CD4-positive, alpha-beta T cell treated with Interleukin-6 for 4 hours (primary cell): ENCODE measurements at places on chromosomes 16 and 17.

GRCh38 chr16:66258916-66259845, 107.3 kb upstream of the CDH5 start:
- DNase-seq = no peak

GRCh38 chr17:68322630-68323029, 31.3 kb downstream of the ARSG start:
- no peak for DNase-seq

DNA sequence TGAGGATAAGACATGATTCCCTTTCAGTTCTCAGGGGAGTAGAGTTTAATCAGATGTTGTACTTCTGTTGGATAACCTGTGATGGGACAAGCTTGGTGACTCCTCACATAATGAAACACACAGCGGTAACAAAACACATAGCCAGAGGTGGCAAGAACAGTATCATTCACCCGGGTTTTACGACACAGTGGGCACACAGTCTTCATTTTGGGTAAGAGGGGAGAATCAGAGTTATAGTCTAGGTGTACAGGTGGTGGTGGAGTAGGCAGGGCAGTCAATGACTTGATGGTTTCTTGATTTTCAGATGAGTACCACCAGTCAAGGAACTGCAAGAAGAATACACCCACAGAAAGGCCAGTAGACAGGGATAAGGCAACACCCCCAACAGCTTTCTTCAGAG, 2.6 kb downstream of the PEX12 start:
- no peak for DNase-seq

DNA sequence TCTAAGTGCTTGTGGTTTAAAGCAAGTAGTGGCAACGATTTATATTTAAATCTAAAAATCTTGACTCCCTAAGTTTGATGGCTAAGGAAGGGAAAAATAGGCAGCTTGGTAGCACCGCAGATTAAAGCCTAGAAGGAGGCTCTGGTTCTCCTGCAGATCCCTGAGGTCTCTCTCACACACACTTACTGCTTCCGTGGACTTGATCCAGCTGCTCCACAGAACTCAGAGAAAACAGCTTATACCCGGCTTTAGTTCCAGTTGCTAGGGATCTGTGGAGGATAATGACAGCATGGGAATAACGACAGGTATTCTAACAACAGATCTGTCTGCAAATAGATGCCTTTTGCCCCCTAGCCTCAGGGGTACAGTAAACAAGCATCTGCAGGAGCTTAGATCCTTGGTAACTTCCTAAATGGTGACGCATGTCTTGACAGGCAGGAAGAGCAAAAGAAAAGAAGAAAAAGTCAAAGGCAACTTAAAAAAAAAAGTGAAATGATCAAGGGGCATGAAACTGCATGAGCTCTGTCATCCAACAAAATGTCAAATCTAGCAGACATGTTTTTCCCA, 4.5 kb downstream of the WIPI1 start:
- DNase-seq = no peak

GRCh38 chr16:88775825-88776224, 9.2 kb downstream of the PIEZO1 start:
- DNase-seq = no peak

DNA sequence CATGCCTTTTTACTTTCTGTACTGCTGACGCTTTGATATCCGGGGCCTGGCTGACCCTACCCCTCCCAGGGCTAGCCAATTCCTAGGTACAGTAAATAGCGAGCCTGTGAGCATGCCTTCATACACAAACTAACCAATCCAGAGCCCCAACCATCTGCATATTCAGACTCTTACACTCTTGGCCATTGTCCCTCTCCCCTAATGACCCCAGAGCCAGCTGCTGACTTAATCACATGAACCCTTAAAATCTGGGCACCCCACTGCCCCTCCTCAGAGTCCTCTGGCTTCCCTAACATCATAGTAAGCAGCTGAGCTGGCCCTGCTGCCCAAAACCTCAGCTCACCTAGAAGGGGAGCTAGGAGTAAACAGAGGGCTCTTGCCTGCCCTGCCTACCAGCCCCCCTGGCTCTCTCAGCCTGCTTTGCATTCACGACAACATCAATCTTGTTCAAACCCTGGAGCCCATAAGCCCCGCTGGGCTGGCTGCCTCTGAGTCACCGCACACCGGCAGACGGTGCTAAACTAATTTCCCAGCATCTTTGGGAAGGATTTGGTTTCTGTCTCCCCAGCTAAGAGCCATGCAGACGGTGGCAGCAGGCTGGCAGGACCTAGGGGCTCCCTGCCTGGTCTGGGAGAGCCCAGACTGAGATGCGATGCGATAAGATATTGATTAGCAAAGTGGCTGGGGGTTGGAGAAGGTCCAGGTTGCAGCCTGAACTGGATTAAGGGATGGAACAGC, 63.2 kb downstream of the CLEC19A start:
- DNase-seq = no peak

GRCh38 chr17:10118788-10119130, 79.6 kb downstream of the GAS7 start:
- DNase-seq = no peak

DNA sequence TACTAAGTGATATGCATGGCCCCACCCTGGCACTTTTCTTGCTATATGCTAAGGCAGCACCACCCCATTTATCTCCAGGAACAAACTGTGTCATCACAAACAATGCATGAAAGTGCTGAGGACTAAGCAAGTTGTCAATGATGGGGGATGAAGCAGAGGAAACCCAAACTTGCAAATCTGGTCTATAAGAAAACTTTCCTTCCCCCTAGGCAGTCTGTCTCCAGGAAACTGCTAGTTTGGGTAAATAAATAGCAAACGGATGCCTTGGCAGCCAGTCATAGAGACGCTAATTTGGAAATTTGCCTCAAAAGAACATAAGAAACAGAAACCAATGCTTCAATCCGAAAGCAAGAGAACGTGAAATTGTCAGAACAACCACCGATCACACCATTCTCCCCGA, 5.6 kb upstream of the HSBP1 start:
- no peak for DNase-seq

GRCh38 chr16:10827691-10828341, 9.2 kb upstream of the TVP23A start:
- DNase-seq = no peak

GRCh38 chr17:29931231-29931932, 1.4 kb upstream of the SSH2 start:
- DNase-seq = peak; percentile 76

GRCh38 chr16:77246150-77246549, 46.9 kb downstream of the SYCE1L start:
- no peak for DNase-seq

DNA sequence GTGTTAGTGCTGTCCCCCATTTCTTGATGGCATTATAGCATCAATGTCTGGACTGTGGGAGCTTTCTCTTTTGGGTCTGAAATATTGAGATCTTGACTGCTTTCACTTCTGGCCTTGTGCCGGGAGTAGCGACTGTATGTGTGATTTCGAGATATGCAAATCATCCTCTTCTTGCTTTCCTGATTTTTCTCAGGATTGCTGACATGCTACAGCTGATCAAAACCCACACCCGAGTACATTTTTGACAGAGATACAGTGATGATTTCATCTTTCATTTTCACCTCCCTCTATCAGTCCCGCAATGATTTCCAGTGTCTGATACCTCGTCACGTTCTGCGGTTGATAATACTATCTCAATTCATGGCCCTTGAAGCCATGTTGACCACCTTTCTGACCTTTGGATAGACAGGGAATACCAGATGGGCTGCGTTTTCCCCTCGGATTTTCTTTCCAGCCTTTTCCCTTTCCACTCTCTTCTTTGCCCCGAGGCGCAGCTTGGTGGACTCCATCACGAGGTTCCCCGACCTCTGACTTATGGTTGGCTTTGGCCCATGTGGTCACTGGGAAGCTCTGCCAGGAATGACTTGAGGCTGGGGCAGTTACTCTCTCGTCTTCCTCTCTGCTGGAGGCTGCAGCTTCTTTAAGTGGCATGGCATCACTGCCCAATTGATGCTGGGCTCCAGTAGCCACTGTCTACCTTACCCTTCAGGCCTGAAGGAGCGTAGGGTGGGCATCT, 184.4 kb downstream of the SNX29 start:
- DNase-seq = no peak

DNA sequence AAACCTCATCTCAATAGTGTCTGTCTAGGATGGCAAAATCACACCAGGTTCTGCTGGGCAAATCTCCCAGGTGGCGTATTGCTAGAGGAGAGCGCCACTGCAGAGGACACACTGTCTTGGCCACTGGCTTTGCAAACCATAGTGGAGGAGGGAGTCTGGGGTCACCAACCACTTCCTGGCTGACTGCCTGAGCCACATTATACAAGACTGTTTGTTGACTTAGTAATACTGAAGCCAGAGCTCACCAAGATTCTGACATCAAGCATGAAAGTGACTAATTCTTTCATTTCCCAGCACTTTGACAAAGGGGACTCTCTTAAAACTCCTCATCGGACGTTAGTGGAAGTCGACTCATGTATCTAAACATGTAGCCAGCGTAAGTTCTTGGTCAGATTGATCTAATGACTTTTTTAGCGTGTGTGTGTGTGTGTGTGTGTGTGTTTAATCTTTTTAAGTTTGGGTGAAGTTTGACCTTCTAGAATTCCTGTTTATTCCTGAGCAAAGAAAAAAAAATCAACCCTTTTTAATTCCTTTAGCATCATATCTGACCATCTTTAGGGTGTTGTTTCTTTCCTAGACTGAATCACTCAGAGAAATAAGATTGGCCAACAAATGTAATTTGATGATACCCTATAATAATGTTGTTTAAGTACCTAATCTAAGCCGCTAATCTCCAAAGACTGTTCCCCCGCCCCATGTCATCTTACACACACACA, 13.7 kb downstream of the PITPNC1 start:
- DNase-seq = peak; percentile 72

- DNase-seq = no peak
These were observed 27.9 kb downstream of the MINK1 start for GRCh38 chr17:4861052-4861451.

DNA sequence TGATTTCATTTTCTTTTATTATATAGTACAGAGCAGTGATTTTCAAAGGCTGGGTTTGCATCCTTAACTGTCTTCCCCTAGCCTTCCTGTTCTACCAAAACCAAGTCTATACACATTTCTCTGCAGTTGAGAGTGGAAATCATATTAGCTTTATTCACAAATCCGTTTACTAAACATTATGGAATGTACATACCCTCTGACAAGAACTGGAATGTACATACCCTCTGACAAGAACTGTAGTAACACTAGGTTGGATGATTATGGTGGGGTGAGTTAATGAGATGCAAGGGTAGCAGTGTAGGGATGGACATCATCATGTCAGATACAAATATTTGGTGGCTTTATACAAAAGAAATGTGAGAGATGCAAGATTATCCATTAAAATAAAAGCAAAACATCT, 154.8 kb downstream of the CYB561 start:
- no peak for DNase-seq

DNA sequence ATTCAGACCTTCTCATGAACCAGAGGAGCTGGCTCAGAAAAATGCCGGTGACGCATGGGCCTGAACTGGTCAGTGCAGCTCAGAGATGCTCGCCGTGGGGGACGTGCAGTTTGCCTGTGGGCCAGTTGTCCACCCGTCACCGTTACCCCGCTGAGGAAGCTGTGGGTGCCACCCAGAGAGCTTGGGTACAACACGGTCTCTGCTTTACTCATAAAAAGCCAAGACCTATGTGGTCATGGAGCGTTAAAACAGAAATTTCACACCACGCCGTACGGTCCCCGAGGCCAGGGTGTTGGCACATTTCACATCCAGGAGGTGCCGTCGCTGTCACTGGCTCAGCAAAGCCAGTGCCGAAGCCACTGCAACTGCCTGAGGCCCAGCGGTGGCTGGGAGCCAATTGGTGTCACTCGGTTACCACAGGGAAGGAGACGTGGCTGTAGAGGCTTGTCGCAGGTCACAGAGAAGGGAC, 120.9 kb downstream of the METRNL start:
- peak; percentile 40 for DNase-seq

DNA sequence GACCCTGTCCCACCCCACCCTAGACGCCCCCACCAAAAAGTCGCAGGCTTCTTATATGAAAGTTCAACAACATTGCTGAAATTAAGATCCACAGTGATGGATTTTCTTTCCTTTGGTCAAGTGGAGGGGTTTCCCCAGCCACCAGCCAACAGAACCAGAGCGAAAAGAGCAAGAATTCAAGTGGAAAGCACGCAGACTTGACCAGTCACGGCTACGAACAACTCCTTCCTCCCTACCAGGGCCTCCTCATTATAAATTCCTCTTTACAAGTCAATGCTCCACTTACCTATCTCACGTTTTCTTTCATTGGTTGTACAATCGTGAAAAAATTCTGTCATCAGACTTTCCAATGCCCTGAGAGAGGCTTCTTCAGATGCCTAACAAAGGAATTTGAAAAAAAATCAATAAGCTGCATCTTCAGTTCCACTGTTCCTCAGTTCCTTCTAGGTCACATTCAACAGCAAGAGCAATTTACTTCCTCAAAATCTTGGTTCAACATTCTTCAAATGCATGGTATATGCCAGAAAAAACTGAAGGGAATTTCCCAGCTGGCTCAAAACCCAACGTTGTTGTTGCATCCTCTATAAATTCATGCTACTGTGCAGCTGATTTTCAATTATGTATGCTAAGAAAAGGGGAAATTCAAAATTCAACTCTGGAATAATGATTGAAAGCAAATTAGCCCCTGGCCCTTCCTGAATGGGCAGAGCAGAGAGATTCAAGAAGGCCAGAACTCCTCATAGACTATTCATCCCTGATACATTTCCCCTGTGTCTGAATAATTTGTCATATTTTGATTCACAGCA, 30.9 kb downstream of the XPO6 start:
- no peak for DNase-seq

DNA sequence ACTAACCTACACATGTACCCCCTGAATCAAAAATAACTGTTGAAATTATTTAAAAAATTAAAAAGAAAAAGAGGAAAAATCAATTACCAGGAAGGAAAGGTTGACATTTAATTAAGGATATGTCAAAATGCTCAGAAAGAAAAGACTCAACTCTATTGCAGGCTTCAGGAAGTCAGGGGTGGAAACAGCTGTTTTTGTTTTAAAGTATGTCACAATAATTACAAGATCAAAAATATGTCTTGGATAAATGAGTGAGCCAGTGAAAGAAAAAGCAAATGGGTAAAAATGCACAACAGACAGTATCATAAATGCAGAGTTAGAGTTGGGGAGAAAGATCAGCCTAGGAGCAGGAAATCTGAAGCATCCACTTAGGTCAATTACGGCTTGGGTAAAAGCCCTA, 146.0 kb downstream of the CDH11 start:
- DNase-seq = no peak

DNA sequence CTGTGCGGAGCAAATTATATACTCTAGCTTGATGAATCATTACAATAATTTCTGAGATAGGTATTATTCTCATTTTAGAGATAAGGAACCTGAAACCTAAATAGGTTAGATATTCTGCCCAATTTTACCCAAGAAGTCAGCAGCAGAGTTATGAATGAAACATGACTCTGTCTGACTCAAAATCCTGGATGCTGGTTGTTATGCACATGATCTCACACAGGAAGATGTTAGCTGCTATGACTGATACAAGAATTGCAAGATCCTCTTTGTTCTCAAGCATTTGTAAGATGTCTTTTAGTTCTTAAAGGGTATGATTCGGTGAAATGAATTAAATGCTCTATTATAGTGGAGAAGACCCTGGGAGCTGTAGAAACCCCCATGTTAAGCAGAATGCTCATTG, 447.8 kb downstream of the KIF2B start:
- DNase-seq = no peak

GRCh38 chr17:60545465-60546191, 19.6 kb upstream of the APPBP2 start:
- DNase-seq = no peak

- no peak for DNase-seq
These were observed 33.8 kb upstream of the CRISPLD2 start for GRCh38 chr16:84785843-84786581.
